ENCODE measurements at places on chromosomes 13 and 19. TPM values are rescaled to one million over a fixed set of nuclear protein-coding genes. Genes with fewer than 3 reads are reported as not detected.

GRCh38 chr19:5172859-5173630 lies 167.6 kb downstream of the PTPRS start:
- peak; percentile 62 for DNase-seq
- H3K27ac ChIP-seq: no peak overlapping the region
- H3K36me3 ChIP-seq: no peaks in the 10 kb centered on the region
- no peaks in the 10 kb centered on the region for H3K27me3 ChIP-seq
- no peak overlapping the region for H3K4me3 ChIP-seq

GRCh38 chr19:32388393-32388855 lies 17.1 kb upstream of the DPY19L3 start:
- H3K27me3 ChIP-seq: no peaks in the 10 kb centered on the region
- H3K27ac ChIP-seq: no peak overlapping the region
- no peak overlapping the region for H3K4me3 ChIP-seq
- H3K4me1 ChIP-seq: no peaks in the 10 kb centered on the region
- peaks cover 3% of the 10 kb centered on the region for H3K36me3 ChIP-seq

- no peaks in the 10 kb centered on the region for H3K36me3 ChIP-seq
- no peaks in the 10 kb centered on the region for H3K4me1 ChIP-seq
- H3K4me3 ChIP-seq: no peak overlapping the region
- no peak overlapping the region for H3K27ac ChIP-seq
Measured at GRCh38 chr13:112752711-112753541, 63.1 kb downstream of the ATP11A start.

DNA sequence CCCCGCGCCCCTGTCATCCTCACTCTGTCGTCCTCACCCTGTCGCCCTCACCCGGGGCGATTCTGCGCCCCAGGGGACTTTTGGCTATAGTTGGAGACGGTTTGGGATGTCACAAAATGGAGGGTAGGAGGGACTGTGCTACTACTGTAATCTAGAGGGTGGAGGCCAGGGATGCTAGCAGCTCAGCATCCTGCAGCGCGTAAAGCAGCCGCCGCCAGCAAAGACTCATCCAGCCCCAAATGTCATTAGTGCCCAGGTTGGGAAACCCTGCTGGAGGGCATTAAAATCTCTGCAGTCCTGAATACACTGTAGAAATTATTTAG lies 362 bp downstream of the ZNF557 start:
- no peaks in the 10 kb centered on the region for H3K27me3 ChIP-seq
- no peak for DNase-seq
- H3K4me1 ChIP-seq: peaks cover 5% of the 10 kb centered on the region
- no peaks in the 10 kb centered on the region for H3K36me3 ChIP-seq

- DNase-seq: no peak
- no peaks in the 10 kb centered on the region for H3K36me3 ChIP-seq
- peaks cover 88% of the 10 kb centered on the region for H3K4me1 ChIP-seq
- H3K27ac ChIP-seq: no peak overlapping the region
Measured at GRCh38 chr19:5949792-5950305, 28.1 kb downstream of the RANBP3 start.

GRCh38 chr19:56725829-56726424 lies 54.4 kb upstream of the ZNF835 start:
- H3K4me1 ChIP-seq: no peaks in the 10 kb centered on the region
- H3K27me3 ChIP-seq: no peaks in the 10 kb centered on the region
- no peak overlapping the region for H3K4me3 ChIP-seq
- DNase-seq: peak; percentile 35

DNA sequence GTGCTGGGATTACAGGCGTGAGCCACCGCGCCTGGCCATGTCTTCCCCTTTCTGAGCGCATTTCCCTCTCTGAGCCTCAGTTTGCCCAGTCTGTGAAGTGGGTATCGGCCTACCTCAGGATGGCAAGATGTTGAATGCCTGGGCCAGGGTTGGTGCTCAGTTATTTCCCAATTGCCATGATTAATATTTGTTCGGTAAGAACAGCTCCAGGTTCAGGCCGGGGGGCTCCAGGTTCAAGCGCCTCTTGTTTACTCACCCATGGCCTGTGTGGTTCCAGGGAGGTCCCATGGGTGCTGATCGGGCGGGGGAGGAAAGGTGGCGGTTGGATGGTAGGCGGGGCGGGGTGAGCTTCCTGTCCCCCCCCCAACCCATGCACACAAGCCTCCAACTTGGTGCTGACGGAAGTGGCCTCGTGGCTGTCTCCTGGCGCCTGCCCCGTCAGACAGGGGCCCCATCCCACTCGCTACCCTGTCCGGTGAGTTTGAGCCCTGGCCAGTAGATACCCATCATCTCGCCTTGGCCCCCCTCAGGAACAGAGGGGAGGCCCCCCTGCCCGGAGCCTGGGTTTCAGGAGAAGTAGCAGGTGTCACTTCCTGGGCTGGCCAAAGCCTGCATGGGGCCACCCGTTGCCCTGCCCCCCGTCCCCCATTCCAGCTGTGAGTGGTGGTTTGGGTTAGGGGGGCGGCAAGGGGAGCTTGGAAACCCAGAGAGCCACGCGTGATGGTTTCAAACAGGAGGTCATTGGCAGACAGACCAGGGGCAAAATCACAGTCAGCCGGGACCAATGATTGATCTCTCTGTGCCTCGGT lies at the start of gene FCHO1:
FCHO1 (plus strand) TSS at position 375 of the 809 bp plus-strand sequence. CDS start 3,688 bp downstream, outside the sequence.
- H3K27me3 ChIP-seq: no peaks in the 10 kb centered on the region
- peak within 1 kb of the TSS; percentile 17 for H3K4me3 ChIP-seq
- DNase-seq: peak; percentile 62
- H3K4me1 ChIP-seq: peaks cover 13% of the 10 kb centered on the region

GRCh38 chr19:32363175-32363574 lies 17.8 kb downstream of the ZNF507 start:
- peaks cover 28% of the 10 kb centered on the region for H3K4me1 ChIP-seq
- no peak overlapping the region for H3K4me3 ChIP-seq
- no peaks in the 10 kb centered on the region for H3K36me3 ChIP-seq
- no peak for DNase-seq
- peak overlapping the region; percentile 90 for H3K27ac ChIP-seq

DNA sequence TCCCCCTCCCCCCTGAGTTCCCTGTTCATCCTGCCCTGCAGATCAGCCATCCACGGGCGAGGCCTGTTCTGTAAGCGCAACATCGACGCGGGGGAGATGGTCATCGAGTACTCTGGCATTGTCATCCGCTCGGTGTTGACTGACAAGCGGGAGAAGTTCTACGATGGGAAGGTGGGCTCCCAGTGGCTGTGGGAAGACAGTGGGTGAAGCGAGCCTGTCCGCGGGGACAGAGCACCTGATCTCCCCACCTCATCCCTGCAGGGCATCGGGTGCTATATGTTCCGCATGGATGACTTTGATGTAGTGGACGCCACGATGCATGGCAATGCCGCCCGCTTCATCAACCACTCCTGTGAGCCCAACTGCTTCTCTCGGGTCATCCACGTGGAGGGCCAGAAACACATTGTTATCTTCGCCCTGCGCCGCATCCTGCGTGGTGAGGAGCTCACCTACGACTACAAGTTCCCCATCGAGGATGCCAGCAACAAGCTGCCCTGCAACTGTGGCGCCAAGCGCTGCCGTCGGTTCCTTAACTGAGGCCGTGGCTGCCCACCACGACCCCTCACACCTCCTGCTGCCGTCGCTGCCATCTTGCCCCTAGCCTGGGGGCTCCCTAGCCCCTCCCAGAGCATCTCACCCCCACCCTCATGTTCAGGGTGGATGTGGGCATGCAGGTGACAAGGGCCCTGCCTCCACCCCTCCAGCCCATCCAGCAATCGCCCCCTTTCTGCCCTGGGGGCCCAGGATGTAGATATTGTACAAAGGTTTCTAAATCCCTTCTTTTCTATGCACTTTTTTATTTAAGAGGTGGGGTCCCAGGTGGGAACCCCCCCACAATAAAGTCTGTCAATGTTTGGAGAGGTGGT lies 4.0 kb downstream of the IGFLR1 start:
- no peak overlapping the region for H3K27ac ChIP-seq
- DNase-seq: no peak
- no peaks in the 10 kb centered on the region for H3K27me3 ChIP-seq

GRCh38 chr13:32019612-32020233 lies 11.9 kb upstream of the FRY start:
- DNase-seq: peak; percentile 38
- no peak overlapping the region for H3K4me3 ChIP-seq
- no peaks in the 10 kb centered on the region for H3K4me1 ChIP-seq
- no peaks in the 10 kb centered on the region for H3K27me3 ChIP-seq

- peak overlapping the region; percentile 90 for H3K27ac ChIP-seq
- peak; percentile 93 for DNase-seq
- H3K27me3 ChIP-seq: no peaks in the 10 kb centered on the region
- H3K36me3 ChIP-seq: peaks cover 22% of the 10 kb centered on the region
- no peak overlapping the region for H3K4me3 ChIP-seq
Measured at GRCh38 chr19:10769533-10770491, 51.9 kb downstream of the DNM2 start.

DNA sequence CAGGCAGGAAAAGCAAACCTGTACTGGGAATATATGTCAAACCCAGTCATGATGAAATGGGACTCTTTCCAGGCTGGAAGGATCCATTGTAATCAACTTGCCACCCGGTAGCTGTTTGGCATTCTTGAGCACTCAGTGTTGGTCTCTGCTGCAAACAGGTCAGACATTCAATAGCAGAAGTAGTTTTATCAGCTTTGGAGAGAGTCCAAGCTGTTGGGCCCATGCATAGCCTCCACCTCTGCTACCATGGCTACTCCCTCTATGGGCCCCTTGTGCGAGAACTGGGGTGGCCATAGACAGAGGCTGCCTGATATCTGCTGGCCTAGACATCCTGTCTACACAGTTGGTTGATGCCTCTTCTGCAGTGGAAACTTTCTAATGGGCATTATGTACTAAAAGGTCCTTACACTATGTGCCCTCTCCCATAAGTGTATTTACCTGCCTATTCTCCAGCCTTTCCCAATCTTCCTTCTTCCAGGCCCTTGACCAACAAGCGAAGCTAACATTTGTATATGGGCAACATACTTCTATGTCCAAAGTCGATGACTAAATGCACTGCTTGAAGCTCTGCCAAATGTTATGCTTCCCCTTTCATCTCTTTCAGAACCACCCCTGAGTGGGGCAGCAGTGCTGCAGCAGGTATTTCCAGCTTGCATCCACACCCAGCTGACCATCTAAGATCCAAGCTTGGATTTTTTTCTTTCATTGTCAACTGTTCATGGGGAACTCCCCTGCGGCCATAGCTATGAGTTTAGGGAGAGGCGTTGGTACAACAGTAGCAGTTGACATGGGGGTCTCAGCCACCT lies 5.3 kb upstream of the RNF6 start:
- no peak overlapping the region for H3K27ac ChIP-seq
- H3K4me1 ChIP-seq: peaks cover 4% of the 10 kb centered on the region
- no peaks in the 10 kb centered on the region for H3K27me3 ChIP-seq
- no peaks in the 10 kb centered on the region for H3K36me3 ChIP-seq
- H3K4me3 ChIP-seq: no peak overlapping the region
- no peak for DNase-seq

GRCh38 chr13:50389726-50390125 lies 374.5 kb downstream of the KCNRG start:
- no peak overlapping the region for H3K4me3 ChIP-seq
- no peaks in the 10 kb centered on the region for H3K36me3 ChIP-seq
- no peaks in the 10 kb centered on the region for H3K4me1 ChIP-seq
- DNase-seq: no peak

- H3K36me3 ChIP-seq: peaks cover 30% of the 10 kb centered on the region
- DNase-seq: no peak
- no peaks in the 10 kb centered on the region for H3K27me3 ChIP-seq
- no peaks in the 10 kb centered on the region for H3K4me1 ChIP-seq
Measured at GRCh38 chr19:46328079-46328478, 18.8 kb upstream of the PPP5C start.

GRCh38 chr19:16737911-16738310 lies 18.3 kb downstream of the NWD1 start:
- H3K36me3 ChIP-seq: no peaks in the 10 kb centered on the region
- no peaks in the 10 kb centered on the region for H3K27me3 ChIP-seq
- no peak overlapping the region for H3K27ac ChIP-seq
- no peaks in the 10 kb centered on the region for H3K4me1 ChIP-seq
- no peak for DNase-seq

DNA sequence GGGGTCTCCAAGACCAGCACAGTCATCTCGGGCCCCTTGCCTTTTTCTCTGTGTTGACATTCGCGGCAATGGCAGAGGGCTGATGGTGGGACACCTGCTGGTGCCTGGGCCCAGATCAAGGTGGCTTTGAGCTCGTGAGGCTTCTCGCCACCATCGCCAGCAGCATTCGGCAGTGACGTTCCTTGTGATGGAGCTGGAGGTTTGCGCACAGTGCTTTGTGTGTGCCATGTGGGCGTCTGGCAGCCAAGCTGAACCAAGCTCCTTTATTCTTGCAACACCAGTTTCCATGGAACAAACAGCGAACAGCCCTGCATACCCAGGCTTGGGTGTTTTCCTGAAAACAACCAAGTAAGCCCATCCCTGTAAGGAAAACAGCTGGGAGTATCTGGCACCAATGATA lies 9.1 kb upstream of the TMEM255B start:
- no peak overlapping the region for H3K4me3 ChIP-seq
- no peaks in the 10 kb centered on the region for H3K27me3 ChIP-seq
- H3K27ac ChIP-seq: no peak overlapping the region
- no peaks in the 10 kb centered on the region for H3K36me3 ChIP-seq
- H3K4me1 ChIP-seq: no peaks in the 10 kb centered on the region

GRCh38 chr13:75689686-75690085 lies 53.6 kb downstream of the LMO7 start:
- no peaks in the 10 kb centered on the region for H3K36me3 ChIP-seq
- no peak overlapping the region for H3K27ac ChIP-seq
- no peak for DNase-seq
- no peak overlapping the region for H3K4me3 ChIP-seq

- DNase-seq: no peak
- H3K4me1 ChIP-seq: no peaks in the 10 kb centered on the region
- H3K4me3 ChIP-seq: no peak overlapping the region
- H3K27me3 ChIP-seq: no peaks in the 10 kb centered on the region
Measured at GRCh38 chr13:44270150-44270549, 103.5 kb upstream of the SERP2 start.

DNA sequence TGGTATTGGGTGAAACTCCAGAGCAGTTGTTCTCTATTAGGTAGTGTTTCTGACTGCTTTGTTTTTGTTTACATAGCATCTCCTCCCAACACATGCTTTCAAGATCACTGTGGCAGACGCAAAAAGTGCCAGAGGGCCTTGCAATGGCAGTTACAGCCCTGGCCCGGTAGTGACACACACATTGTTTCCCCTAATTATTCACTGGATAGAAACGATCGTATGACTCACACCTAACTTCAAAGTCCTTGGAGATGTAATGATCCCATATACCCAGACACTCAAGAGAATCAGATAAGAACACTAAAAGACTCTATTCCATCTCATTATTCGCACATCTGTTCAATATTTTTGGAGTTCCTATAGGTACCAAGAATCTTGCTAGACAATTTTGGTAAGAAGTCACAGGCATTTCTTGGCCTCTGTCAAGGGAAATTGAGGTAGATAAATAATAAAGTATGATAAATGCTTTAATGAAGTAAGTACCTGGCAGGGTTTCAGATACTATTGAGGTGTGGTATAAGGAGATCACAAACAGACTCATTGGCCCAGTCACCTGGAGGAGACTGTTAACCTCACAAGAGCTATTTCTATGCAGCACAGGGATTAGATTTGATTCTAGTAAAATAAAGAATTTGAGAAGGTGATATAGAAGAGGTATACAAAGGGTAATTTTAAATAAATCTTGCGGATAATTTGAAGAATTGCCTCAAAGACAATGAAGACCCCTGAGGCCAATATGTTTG lies 485.3 kb downstream of the SLITRK6 start:
- H3K4me3 ChIP-seq: no peak overlapping the region
- no peak overlapping the region for H3K27ac ChIP-seq
- H3K27me3 ChIP-seq: no peaks in the 10 kb centered on the region
- no peaks in the 10 kb centered on the region for H3K4me1 ChIP-seq
- H3K36me3 ChIP-seq: no peaks in the 10 kb centered on the region
- no peak for DNase-seq

Gene MAB21L1
- total RNA-seq: 7.0 TPM

Gene CGB2
- total RNA-seq: not detected

Gene CCDC194
- total RNA-seq: 2.8 TPM

Gene CGB1
- total RNA-seq: 0.53 TPM

Gene TPRX2
- not detected for total RNA-seq

Gene CACNG7
- total RNA-seq: not detected

Gene OR4F17
- total RNA-seq: not detected

Gene ACTMAP
- 12.3 TPM for total RNA-seq

Gene SBK3
- not detected for total RNA-seq
